Stimulated activated CD4-positive, alpha-beta T cell treated with anti-CD3 and anti-CD28 coated beads, Interleukin-1b, Interleukin-23, amount 100 ng/mL, for 4 hours (primary cell): ENCODE measurements at places on chromosomes 2 and 18.

- peak; percentile 8 for DNase-seq
These were observed 85.5 kb upstream of the PGAP1 start for GRCh38 chr2:197011801-197012641.

DNA sequence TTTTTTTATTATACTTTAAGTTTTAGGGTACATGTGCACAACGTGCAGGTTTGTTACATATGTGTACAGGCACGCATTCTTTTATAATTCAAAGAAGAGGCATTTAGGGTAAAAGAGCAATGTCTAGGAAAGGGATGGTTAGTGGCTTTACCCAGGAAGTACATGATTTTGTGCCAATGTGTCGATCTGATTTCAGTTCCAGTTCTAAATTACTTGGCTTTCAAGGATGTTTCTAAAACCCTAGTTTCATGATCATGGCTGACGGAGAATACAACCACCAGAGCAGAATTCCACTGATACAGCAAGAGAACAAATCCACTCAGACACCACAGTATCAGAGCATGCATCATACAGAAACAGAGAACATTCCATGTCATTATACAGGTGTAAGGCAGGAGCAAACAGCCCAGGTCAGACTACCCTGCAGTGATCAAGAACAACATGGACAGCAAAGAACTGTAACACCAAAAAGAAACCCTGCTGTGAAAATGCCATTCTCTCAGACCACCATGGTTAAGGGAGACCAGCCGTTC is 116.7 kb upstream of the STK17B start:
- DNase-seq: no peak

GRCh38 chr18:80004600-80005342 is 16.4 kb upstream of the TXNL4A start:
- DNase-seq: no peak

GRCh38 chr2:127164761-127165538 is 55.1 kb downstream of the CYP27C1 start:
- no peak for DNase-seq

- DNase-seq: no peak
These were observed 47.2 kb downstream of the CYB5A start for GRCh38 chr18:74244554-74244953.

GRCh38 chr2:189147361-189147760 is 32.2 kb downstream of the COL5A2 start:
- no peak for DNase-seq

GRCh38 chr2:208013285-208014178 is 11.8 kb downstream of the PLEKHM3 start:
- DNase-seq: no peak

- no peak for DNase-seq
These were observed 13.2 kb downstream of the MAP4K4 start for GRCh38 chr2:101710471-101711318.

DNA sequence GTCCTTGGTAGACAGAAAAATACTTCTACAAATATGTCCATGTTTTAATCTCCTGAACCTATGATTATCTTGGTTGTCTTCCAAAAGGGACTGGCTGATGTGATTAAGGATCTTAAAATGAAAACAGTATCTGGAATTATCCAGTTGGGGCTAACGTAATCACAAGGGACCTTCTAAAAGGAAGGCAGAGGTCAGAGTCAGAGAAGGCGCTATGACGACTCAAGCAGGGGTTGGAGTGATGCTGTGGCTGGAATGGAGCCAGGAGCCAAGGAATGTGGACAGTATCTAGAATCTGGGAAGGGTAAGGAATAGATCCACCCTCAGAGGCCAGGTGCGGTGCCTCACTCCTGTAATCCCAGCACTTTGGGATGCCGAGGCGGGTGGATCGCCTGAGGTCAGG is 4.2 kb upstream of the USP14 start:
- no peak for DNase-seq

DNA sequence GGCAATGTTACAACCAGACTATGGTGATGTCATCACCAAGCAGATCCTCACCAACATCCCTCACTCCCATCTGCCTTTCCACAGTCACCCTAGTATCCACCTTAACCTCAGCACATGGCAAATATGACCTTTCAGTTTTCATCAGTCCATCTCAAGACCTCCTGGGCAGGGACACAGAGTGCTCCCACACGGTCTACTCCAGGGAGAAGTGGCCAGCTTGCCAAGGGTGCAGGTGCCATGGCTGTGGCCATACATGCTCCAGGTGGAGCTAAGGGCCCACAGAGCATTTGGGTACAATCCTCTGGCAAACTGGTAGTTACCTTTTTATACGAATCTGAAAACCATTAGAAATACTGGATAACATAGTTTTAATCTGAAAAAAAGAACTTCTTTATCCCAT is 453.1 kb downstream of the ADCYAP1 start:
- DNase-seq: no peak

- DNase-seq: no peak
These were observed 441.8 kb downstream of the NYAP2 start for GRCh38 chr2:225841314-225841713.

DNA sequence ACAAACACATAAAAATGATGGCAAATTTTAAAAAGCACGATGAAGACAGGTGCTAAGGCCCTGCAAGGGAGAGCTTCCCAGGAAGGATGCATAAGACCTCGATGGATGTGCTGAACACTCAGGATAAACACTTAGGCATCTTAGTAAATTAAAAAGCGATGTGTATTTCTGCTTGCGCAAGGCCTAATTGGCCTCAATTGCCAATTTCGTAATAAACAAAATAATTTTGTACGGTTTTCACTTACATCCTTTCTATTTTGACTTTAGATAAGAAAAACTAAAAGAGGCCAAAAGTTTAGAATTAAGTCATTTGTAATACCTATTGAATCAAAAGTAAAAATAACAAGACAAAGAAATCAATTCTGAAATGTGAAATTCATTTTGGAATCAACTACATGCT is 189.1 kb downstream of the TCF4 start:
- DNase-seq: no peak

- DNase-seq: no peak
These were observed 30.0 kb upstream of the CHMP1B start for GRCh38 chr18:11821208-11821607.

DNA sequence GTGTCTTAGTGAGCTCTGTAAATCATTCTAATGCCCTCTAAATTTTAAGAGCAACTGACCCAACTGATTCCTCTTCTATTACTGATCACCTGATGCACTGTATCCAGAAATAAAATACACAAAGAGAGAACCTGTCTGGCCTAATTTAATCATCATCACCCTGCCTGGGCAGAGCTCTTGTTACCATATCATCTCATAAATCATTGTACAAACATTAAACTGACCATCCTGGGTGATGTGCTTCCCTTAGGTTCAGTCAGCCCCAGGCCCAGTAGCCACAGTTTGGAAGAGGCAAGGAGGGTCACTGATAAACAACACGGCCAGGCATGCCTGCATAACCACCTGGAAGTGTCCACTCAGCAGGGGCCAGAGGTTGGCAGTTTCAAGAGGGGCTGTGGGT is 22.7 kb upstream of the ACMSD start:
- DNase-seq: no peak

DNA sequence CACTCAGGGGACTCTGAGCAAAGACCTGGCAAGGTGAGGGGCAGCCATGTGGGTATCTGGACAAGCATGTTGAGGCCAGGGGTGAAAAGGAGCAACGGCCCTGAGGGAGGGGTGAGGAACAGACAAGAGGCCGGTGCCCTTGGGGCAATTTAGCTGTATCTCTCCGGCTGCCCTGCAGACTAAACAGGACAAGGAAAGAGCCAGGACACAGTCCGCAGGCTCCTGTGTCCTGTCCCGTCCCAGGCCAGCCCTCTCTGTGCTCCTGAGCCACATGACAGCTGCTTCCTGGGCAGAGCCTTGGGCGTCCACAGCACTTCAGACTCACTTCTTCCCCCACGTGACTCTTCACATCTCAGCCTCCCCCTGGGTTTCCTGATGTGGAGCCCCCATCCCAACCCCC is 206.1 kb downstream of the KLHL29 start:
- DNase-seq: no peak

DNA sequence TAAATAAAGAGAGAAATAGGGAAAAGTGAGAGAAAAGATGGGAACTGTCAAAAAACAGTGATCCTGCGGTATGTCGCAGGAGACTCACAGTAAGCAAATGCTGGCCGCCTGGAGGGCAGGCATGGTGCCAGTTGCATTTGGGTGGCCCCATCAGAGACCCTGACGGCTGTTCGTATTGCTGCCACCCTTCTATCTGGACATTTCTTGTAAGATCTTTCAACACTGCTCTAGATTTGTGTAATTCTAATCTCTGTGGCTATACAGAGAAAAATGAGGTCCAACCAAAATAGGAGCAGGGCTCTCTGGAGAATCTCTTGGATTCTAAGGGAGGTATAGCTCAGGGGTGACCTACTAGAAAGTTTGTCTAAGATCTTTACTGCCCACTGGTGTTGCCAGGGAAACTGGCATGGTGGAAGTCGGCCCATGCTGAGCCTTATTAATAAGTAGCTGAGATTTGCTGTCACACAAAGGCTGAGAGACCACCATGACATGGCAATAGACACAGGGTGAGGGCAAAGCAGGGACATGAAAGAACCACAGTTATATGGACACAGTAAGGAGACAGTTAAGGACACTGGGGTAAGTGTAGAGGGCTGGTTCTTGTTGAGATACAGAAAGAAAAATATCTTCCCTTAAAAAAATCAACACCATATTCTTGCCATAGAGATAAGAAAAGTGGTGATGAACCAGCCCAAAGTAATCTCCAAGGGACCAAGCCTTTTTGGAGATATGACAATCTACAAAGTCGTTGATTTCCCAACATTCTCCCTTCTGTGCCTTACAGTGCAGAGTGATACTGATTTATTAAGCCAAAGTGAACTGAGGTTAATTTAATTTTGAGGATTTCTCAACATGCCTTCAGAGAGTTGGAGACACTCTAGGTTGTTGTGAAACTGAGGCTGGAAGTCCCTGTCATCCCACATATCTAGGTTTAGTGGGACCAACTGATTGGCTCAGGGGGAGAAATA is 26.4 kb upstream of the FZD7 start:
- no peak for DNase-seq

GRCh38 chr2:203814661-203815540 is 52.7 kb upstream of the CTLA4 start:
- peak; percentile 38 for DNase-seq

DNA sequence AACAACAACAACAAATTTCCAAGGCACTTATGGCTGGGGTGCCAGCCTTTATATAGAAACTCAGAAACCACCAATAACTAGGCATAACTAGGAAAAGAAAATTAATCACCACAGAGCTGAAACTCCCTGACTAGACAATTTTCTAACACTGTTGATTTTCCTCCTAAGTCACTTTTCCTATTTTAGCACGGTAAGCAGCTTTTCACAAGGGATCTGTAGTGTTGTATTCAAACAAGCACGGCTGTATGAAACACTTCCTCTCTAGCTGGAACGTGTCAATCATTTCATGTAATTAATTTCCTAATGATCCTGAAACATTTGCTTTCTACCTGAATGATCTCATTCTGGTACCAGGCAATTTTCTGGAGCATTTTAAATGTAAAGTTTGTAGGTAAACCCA is 645.0 kb downstream of the IRS1 start:
- DNase-seq: no peak

DNA sequence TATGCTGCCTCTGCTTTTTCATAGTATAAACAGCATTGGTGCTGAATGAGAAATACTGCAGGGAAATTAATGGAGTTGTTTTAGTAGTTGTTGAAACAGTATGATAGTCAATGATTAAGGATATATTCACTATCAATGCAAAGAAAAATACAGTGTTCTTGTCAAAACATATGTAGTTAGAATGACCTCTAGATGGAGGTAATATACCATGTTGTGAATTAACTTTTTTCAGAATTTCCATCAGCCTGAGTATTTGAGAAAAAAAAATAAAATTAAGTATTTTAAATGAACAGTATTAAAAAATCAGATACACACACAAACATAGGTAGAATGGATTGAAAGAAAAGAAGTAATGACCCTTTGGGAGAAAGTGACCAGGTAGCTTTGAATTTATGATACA is 59.5 kb downstream of the RMDN2 start:
- no peak for DNase-seq

GRCh38 chr2:52976143-52976949 is 791.3 kb upstream of the CHAC2 start:
- no peak for DNase-seq

GRCh38 chr2:152646775-152647174 is 70.5 kb downstream of the PRPF40A start:
- no peak for DNase-seq

- no peak for DNase-seq
These were observed 7.2 kb upstream of the ITGA6 start for GRCh38 chr2:172420216-172420615.

DNA sequence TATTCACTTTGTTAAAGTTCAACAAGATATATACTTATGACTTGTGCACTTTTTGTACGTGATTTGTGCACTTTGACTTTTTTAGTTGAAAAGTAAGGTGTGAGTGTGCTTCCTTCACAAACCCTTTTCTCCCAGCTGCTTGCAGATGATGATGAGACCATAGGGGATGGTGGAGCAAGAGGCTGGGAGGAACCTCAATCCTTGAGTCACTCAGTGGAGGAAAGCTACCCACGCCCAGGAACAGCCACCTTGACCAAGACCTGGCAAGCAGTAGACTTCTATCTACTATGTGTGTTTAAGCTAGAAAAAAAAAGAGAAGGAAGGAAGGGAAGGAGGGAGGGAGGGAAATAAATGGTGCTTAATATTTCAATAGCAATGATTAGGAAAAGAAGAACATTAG is 25.2 kb upstream of the TAF1B start:
- DNase-seq: no peak

GRCh38 chr2:147442816-147443215 is 402.0 kb upstream of the ACVR2A start:
- DNase-seq: no peak

DNA sequence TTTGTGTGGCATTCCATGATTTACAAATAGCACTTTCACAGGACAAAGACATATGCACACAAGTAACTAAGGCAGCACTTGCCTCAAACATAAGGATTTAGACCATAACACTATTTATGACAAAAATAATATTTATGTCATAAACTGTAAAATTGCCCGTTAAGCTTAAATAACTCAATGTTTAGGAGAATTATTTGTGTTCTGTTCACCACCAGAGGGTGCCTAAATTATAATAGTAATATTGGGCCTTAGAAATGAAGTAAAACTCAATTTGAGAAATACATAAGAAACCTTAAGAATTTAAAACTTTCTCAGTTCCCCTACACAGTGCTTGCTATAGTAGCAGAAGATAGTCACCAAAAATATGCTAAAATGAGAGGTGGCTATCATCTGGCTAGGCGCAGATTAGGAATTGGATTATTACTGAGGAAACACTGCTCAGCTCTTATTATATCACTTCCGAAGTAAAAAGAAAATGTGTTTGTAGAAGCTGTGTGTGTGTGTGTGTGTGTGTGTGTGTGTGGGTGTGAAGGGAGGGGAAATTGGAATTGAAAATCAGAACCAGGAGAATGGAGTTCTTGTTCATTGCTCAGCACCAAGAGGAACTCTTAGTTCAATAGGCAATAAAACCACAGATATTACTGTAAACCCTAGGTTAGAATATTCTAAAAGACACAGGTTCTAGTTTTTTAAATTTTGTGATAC is 4.9 kb upstream of the CHN1 start:
- no peak for DNase-seq

- no peak for DNase-seq
These were observed 253.4 kb downstream of the HDAC4 start for GRCh38 chr2:239147376-239147775.
